ENCODE measurements at places on chromosomes 2 and 18. TPM values are rescaled to one million over a fixed set of nuclear protein-coding genes. Genes with fewer than 3 reads are reported as not detected.

DNA sequence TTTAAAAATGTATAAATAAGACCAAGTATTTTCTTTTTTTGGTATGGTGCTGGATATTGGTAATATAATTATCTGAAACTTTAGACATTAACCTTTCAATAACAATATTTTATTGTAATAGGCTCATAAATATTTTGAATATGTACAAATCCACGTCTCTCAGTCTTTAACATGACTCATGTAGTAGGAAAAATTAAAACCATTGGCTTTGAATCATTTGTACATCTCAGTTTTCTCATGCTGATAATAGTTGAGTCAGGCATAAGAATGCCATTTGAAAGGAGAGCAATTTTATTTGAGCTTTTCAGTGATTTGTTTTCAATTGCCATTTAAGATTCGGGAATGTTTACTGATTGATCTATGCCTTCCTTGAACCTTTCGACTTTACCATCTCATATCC lies 364.8 kb downstream of the TGIF1 start:
- no peak for DNase-seq
- no peaks in the 10 kb centered on the region for H3K36me3 ChIP-seq
- no peaks in the 10 kb centered on the region for H3K27me3 ChIP-seq
- no peak overlapping the region for H3K4me3 ChIP-seq
- H3K4me1 ChIP-seq = no peaks in the 10 kb centered on the region

DNA sequence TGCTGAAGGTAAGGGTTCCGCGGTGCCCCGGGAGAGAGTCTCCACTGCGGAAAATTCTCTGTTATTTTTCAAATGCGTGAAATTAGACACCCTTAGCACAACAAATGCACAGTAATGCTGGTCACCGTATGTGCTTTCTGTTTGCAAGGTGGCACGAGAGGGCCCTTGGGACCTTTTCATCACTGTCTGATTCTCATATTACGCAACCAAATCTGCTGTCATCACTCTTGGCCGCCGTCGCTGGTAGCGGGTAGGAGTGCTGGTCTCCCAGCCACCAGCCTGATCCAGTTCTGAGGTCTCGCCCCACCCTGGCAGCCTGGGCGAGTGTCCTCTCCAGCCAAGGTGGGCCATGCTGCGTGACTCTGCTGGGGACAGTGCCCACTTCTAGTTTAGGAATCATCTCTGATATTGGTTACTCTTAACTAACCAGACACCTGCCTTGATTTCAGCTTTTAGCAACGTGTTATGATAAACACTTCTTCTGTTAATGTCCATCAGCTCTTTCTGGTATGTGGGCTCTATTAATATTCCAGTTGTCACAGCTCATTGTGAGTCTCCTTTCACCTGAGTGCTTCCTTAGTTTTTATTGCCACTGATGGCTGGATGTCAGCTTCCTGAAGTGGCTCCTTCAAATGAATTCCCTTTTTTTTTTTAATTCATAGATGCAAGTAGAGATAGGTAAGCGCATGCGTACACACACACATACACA lies 199.4 kb downstream of the GBX2 start:
- DNase-seq = no peak
- no peaks in the 10 kb centered on the region for H3K27me3 ChIP-seq
- H3K4me3 ChIP-seq = no peak overlapping the region
- H3K36me3 ChIP-seq = peaks cover 7% of the 10 kb centered on the region

- no peak overlapping the region for H3K27ac ChIP-seq
- H3K36me3 ChIP-seq = peaks cover 87% of the 10 kb centered on the region
- no peaks in the 10 kb centered on the region for H3K27me3 ChIP-seq
- H3K4me3 ChIP-seq = no peak overlapping the region
- H3K4me1 ChIP-seq = no peaks in the 10 kb centered on the region
Observed at GRCh38 chr18:2927745-2928144, 80.9 kb downstream of the EMILIN2 start.

The AGXT gene
- not detected for total RNA-seq

GRCh38 chr18:21669736-21670285 lies 34.8 kb downstream of the ABHD3 start:
- peaks cover 4% of the 10 kb centered on the region for H3K36me3 ChIP-seq
- H3K4me1 ChIP-seq = peaks cover 4% of the 10 kb centered on the region
- no peak for DNase-seq
- H3K27me3 ChIP-seq = no peaks in the 10 kb centered on the region

GRCh38 chr18:13534631-13535030 lies 191.7 kb downstream of the FAM210A start:
- DNase-seq = no peak
- no peaks in the 10 kb centered on the region for H3K27me3 ChIP-seq
- peaks cover 27% of the 10 kb centered on the region for H3K4me1 ChIP-seq
- H3K36me3 ChIP-seq = no peaks in the 10 kb centered on the region
- H3K27ac ChIP-seq = no peak overlapping the region
- no peak overlapping the region for H3K4me3 ChIP-seq

GRCh38 chr2:5911718-5912117 lies 219.5 kb downstream of the SOX11 start:
- no peak overlapping the region for H3K27ac ChIP-seq
- no peaks in the 10 kb centered on the region for H3K27me3 ChIP-seq
- peaks cover 9% of the 10 kb centered on the region for H3K4me1 ChIP-seq
- no peaks in the 10 kb centered on the region for H3K36me3 ChIP-seq
- DNase-seq = no peak
- H3K4me3 ChIP-seq = no peak overlapping the region

The REG1B gene
- not detected for total RNA-seq

The MARCO gene
- total RNA-seq = 8.7 TPM

The GRHL1 gene
- 2.9 TPM for total RNA-seq

- no peak overlapping the region for H3K27ac ChIP-seq
- H3K4me1 ChIP-seq = peaks cover 5% of the 10 kb centered on the region
- no peaks in the 10 kb centered on the region for H3K27me3 ChIP-seq
- no peak overlapping the region for H3K4me3 ChIP-seq
- DNase-seq = no peak
Observed at GRCh38 chr2:160836755-160837154, 323.5 kb upstream of the TANK start.

The LRRC30 gene
- total RNA-seq = not detected

GRCh38 chr18:3214855-3215637 lies 4.7 kb downstream of the MYOM1 start:
- H3K4me3 ChIP-seq = no peak overlapping the region
- H3K4me1 ChIP-seq = peaks cover 58% of the 10 kb centered on the region
- no peak overlapping the region for H3K27ac ChIP-seq
- DNase-seq = peak; percentile 57

- no peak overlapping the region for H3K27ac ChIP-seq
- H3K27me3 ChIP-seq = no peaks in the 10 kb centered on the region
- no peaks in the 10 kb centered on the region for H3K4me1 ChIP-seq
- H3K36me3 ChIP-seq = no peaks in the 10 kb centered on the region
Observed at GRCh38 chr2:85819811-85820510, 66.2 kb downstream of the ATOH8 start.

GRCh38 chr2:186130748-186131641 lies 355.1 kb upstream of the ZC3H15 start:
- H3K4me1 ChIP-seq = no peaks in the 10 kb centered on the region
- no peaks in the 10 kb centered on the region for H3K36me3 ChIP-seq
- no peak for DNase-seq
- H3K27me3 ChIP-seq = no peaks in the 10 kb centered on the region
- H3K27ac ChIP-seq = no peak overlapping the region

The TRIM54 gene
- not detected for total RNA-seq

GRCh38 chr2:11155381-11156035 lies at the start of gene SLC66A3:
SLC66A3 (plus strand) TSS chr2:11155467; CDS start chr2:11155547, 80 bp downstream.
- peaks cover 33% of the 10 kb centered on the region for H3K4me1 ChIP-seq
- peak; percentile 94 for DNase-seq

DNA sequence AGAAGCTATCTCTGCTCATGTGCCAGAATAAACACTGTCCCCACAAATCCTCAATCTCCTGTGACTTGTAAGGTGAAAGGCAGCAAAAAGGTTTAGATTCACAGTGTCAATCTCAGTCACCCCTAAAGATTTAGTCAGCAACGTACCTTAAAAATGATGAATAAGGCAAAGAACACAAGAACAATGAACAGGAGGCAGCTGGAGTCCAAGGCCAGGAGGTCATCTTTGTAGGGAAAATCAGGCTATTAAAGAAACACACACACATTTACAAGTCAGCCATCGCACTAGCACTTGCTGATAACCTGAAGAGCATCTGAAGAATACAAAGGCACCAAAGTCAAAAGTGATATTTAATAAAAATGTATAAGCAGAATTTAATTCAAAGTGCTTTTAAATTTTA lies 16.6 kb downstream of the LAPTM4A start:
- no peak overlapping the region for H3K27ac ChIP-seq
- no peak for DNase-seq
- H3K4me3 ChIP-seq = no peak overlapping the region
- H3K4me1 ChIP-seq = peaks cover 32% of the 10 kb centered on the region

GRCh38 chr2:179104736-179105135 lies 54.8 kb upstream of the CCDC141 start:
- peaks cover 12% of the 10 kb centered on the region for H3K36me3 ChIP-seq
- H3K27ac ChIP-seq = peak overlapping the region; percentile 61
- no peaks in the 10 kb centered on the region for H3K27me3 ChIP-seq
- no peak for DNase-seq

DNA sequence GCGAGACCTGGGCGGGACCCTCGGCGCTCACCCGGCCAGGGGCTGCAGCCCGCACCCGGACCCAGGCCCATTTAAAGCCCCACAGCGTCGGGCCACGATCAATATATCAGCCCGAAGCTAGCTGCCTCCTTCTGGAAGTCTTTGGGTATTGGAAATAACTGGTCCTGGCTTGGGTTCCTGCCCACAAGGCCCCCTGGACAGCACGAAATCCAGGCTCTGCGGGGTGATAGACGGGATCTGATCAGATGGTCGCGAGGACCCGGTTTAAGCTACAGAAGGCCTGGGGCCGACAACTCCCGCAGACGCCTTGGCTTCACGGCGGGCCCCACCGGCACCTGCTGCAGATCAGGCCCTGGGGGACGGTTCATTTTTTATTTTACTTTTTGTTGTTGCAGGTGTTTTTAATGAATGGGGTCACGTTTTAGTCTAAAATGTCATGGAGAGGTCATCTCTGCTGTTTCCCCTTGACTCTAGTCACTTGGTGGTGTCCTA lies 362 bp upstream of the PSTPIP2 start:
- peaks cover 14% of the 10 kb centered on the region for H3K4me1 ChIP-seq
- no peak for DNase-seq
- H3K27me3 ChIP-seq = no peaks in the 10 kb centered on the region

- H3K36me3 ChIP-seq = no peaks in the 10 kb centered on the region
- H3K4me1 ChIP-seq = peaks cover 24% of the 10 kb centered on the region
- H3K27me3 ChIP-seq = no peaks in the 10 kb centered on the region
- H3K4me3 ChIP-seq = no peak overlapping the region
- H3K27ac ChIP-seq = no peak overlapping the region
- DNase-seq = peak; percentile 87
Observed at GRCh38 chr2:61705625-61706024, 148.2 kb downstream of the FAM161A start.

DNA sequence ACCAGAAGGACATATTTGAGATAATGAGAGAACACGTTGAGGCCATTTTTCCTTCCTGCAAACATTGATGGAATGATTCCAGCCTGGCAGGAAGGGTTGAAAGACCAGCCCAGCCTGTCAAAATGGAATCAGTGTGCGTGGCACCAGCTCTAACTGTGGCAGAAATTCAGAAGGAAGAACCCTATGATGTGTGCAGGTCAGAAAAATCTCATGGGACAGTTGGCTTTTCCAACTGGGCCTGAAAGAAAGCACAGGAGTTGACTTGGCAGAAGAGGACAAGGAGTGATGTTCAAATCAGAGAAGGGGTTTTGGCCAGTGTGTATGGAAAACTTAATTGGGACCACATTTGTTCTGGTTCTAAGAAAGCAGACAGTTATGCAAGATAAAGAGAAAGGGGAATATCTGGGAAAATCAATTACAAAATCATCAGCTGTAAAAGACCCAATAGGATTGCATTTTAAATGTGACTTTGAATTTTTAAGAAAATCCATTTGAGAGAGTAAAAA lies 192.8 kb upstream of the PID1 start:
- no peak overlapping the region for H3K27ac ChIP-seq
- no peaks in the 10 kb centered on the region for H3K27me3 ChIP-seq
- no peak overlapping the region for H3K4me3 ChIP-seq
- H3K36me3 ChIP-seq = no peaks in the 10 kb centered on the region
- no peak for DNase-seq

DNA sequence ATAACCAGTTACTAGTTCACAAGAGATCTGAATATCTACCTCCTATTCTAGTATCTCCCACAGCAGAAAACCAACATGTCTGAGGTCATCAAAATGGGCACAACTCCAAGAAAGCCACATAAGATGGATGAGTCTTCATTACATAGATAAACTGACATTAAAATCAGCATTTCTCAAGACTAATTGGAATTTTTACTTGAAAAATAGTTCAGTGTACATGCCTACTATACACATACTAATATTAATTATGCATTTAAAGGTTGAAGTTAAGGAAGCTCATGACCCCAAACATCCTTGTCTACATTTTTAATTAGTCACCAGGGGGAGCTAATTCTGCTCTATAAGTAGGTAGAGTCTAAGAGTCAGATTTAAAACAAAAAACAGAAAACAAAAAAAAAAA lies 41.9 kb downstream of the ZNF521 start:
- no peaks in the 10 kb centered on the region for H3K4me1 ChIP-seq
- no peak overlapping the region for H3K4me3 ChIP-seq
- DNase-seq = no peak

DNA sequence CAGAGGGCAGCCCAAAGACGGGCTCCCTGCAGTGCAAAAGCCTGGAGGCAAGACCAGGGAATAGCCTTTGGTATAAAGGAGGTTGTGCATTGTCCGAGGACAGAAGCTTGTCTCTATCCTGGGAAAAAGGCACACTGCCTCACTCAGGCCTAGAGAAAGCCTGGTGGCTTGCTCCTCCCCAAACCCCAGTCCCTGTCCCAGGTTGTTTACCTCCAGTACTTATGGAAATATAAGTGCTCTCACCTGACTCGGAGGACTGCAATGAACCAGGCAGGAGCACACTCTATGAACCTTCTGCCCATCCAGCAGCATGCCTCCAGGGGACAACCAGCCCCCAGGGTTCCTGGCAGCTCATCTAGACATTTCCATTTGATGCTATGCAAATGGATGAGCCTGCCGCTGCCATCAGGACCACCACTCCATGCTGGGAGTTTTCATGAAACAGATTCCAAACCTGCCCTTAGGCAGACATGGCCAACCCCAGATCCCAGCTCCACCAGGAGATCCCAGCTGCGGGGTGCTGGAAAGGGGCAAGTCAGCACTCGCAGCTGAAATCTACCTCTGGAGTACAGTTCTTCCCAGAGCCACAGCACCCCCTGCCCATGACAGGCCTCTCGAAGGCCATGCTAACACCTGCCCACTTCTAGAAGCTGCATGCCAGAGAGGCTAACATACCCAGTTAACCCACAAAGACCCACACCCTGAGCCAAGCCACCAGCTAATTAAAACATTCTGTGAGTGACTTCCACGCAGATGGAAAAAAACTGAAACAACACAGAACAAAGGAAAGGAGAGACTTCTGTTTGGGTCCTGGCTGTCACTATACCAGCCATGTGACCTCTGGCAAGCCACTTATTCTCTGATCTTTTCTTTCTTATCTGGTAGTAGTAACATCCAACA lies 101.7 kb downstream of the TTC32 start:
- H3K27me3 ChIP-seq = no peaks in the 10 kb centered on the region
- H3K36me3 ChIP-seq = no peaks in the 10 kb centered on the region
- peaks cover 20% of the 10 kb centered on the region for H3K4me1 ChIP-seq
- DNase-seq = no peak
- H3K27ac ChIP-seq = peak overlapping the region; percentile 62

All from esophagus muscularis mucosa (tissue), 4 donors.